ENCODE measurements at places on chromosomes 4 and X. TPM values are rescaled to one million over a fixed set of nuclear protein-coding genes. Genes with fewer than 3 reads are reported as not detected.

- no peak for DNase-seq
- no peaks in the 10 kb centered on the region for H3K4me1 ChIP-seq
- H3K27me3 ChIP-seq, result no peaks in the 10 kb centered on the region
- no peak overlapping the region for H3K4me3 ChIP-seq
- H3K36me3 ChIP-seq, result no peaks in the 10 kb centered on the region
- no peak overlapping the region for H3K27ac ChIP-seq
Measured at GRCh38 chr4:23084559-23085248, 392.0 kb downstream of the GBA3 start.

ELMOD2 gene
- 47.5 TPM for total RNA-seq

BRS3 gene
- not detected for total RNA-seq

ITIH6 gene
- total RNA-seq, result not detected

- H3K27me3 ChIP-seq, result no peaks in the 10 kb centered on the region
- no peak overlapping the region for H3K27ac ChIP-seq
- no peaks in the 10 kb centered on the region for H3K36me3 ChIP-seq
- H3K4me1 ChIP-seq, result no peaks in the 10 kb centered on the region
Measured at GRCh38 chr4:123956204-123956603, 559.6 kb downstream of the SPRY1 start.

GRCh38 chrX:114221445-114221844 lies 362.4 kb upstream of the HTR2C start:
- peaks cover 34% of the 10 kb centered on the region for H3K27me3 ChIP-seq
- no peaks in the 10 kb centered on the region for H3K36me3 ChIP-seq
- no peak overlapping the region for H3K4me3 ChIP-seq
- H3K4me1 ChIP-seq, result no peaks in the 10 kb centered on the region
- DNase-seq, result no peak

DNA sequence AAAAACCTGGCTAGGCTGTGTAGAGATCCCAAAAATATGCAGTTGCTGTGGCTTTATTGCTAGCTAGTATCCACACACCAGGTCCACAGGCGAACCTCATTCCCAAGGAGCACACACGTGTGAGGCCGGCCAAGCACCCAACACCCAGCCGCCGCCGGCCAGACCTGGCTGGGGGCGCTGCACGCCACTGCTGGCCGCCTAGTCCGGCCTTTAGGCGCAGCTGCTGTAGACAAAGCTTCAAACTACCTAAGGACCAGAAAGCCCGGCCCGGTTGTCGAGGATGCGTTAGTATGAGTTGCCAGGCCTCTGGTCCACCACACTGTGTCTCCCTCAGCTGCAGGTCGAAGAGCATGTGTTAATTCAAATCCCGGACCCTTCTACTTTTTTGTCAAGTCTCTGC lies 3.1 kb downstream of the POU3F4 start:
- no peak overlapping the region for H3K27ac ChIP-seq
- DNase-seq, result no peak
- H3K36me3 ChIP-seq, result no peaks in the 10 kb centered on the region
- no peak overlapping the region for H3K4me3 ChIP-seq
- no peaks in the 10 kb centered on the region for H3K4me1 ChIP-seq

ARL9 gene
- total RNA-seq, result not detected

- no peak overlapping the region for H3K27ac ChIP-seq
- H3K4me3 ChIP-seq, result no peak overlapping the region
- H3K36me3 ChIP-seq, result no peaks in the 10 kb centered on the region
- no peak for DNase-seq
- H3K4me1 ChIP-seq, result no peaks in the 10 kb centered on the region
Measured at GRCh38 chrX:102042372-102043325, 82.8 kb upstream of the TCEAL2 start.

DNA sequence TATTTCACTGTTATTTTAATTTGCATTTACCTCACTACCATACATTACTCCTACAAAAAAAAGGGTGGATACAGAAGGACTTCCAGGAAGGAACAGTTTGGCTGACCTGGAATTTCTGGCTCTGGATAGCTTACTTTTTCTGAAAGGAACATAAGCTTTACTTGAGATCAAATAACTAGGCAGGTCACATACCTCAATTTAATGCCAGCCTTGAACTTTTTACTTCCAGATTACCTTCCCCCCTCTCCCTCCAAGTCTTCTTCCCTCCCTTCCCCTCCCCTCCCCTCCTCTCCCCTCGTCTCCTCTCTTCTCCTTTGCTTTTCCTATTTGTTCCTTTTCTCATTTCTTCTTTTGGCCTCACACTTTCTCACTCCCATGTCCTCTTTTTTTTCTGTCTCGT lies 659.2 kb upstream of the AADAT start:
- H3K4me3 ChIP-seq, result no peak overlapping the region
- H3K27me3 ChIP-seq, result no peaks in the 10 kb centered on the region
- no peak overlapping the region for H3K27ac ChIP-seq
- H3K36me3 ChIP-seq, result no peaks in the 10 kb centered on the region
- no peak for DNase-seq

DNA sequence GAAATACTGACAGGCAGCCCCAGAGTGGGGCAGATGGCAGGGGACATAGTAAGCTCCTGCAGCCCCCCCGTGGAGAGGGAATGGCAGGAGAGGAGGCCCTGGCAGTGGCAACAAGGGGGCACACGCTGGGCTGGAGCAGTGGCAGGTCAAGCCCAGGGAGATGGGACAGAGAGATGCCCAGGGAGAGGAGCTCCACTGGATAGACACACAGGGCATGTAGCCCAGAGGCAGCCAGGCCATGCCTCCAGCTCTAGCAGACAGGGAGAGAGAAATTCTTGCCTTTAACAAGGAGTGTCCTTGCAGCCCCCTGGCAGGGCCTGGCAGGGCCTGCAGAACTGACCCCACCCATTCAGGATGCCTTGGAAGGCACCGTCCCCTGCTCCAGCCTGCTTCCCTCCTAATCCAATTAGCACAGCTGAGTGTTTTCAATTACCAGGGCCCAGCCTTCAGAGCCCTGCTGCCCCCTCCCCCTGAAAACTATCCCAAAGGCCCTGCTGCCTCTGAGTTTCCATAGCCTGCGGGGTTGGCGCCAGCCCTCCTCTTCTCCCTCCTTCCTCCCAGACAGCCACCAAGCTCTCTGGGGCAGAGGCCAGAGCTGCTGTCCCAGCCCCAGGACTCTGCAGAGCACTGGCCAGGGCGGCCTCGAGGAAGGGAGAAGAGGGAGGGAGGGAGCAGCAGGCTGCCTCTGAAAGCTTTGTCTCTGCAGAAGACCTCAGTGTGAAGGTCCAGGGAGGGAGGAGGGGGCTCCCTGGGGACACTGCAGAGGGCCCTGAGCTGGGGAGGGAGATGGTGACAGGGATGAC lies 12.5 kb downstream of the L1CAM start:
- no peaks in the 10 kb centered on the region for H3K4me1 ChIP-seq
- peaks cover 4% of the 10 kb centered on the region for H3K27me3 ChIP-seq
- no peak overlapping the region for H3K27ac ChIP-seq
- no peak overlapping the region for H3K4me3 ChIP-seq
- DNase-seq, result no peak
- no peaks in the 10 kb centered on the region for H3K36me3 ChIP-seq

DNA sequence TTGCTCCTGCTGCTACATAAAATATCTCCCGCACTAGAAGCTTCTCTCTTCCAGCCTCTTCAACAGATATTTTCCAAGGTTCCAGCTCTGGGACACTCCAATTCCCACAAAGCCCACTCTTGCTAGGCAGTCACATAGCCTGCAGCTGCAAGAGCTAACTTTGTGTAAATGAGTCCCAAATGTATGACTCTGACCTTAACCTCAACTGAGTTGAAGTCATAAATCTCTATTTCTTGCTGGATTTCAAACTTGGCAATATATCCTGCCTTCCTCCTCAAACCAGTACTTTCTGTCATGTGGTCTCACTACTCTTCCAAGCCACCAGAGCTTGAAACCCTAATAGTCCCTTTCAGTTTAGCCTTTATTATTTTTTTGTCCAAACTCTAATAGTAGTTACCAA lies 315.4 kb upstream of the GRIA3 start:
- no peaks in the 10 kb centered on the region for H3K36me3 ChIP-seq
- H3K27me3 ChIP-seq, result no peaks in the 10 kb centered on the region
- H3K4me1 ChIP-seq, result no peaks in the 10 kb centered on the region
- DNase-seq, result no peak
- H3K27ac ChIP-seq, result no peak overlapping the region
- H3K4me3 ChIP-seq, result no peak overlapping the region

DNA sequence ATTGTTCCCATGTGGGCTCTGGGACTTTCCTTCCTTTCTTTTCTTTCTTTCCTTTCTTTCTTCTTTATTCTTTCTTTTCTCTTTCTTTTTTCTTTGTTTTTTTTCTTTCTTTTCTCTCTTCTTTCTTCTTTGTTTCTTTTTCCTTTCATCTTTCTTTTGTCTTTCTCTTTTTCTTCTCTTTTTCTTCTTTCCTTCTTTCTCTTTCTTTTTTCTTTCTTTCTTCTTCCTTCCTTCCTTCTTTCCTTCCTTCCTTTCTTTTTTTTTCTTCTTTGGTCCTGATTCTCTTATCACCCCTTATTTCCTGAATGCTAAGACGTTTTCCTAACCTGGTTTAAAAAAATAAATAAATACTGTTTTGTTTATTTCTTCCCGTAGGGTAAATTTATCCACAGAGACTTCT lies 93.2 kb downstream of the CRLF2 start:
- no peak overlapping the region for H3K27ac ChIP-seq
- no peaks in the 10 kb centered on the region for H3K36me3 ChIP-seq
- H3K27me3 ChIP-seq, result no peaks in the 10 kb centered on the region
- no peak for DNase-seq
- H3K4me3 ChIP-seq, result no peak overlapping the region
